Fibroblast of lung (primary cell): ENCODE measurements at places on chromosomes 1 and 21. TPM values are rescaled to one million over a fixed set of nuclear protein-coding genes. Genes with fewer than 3 reads are reported as not detected.
A peak's percentile ranks its signal among the peaks of the same experiment; 100 is the strongest.

Gene PRAMEF2
- not detected in 2 replicates for total RNA-seq

DNA sequence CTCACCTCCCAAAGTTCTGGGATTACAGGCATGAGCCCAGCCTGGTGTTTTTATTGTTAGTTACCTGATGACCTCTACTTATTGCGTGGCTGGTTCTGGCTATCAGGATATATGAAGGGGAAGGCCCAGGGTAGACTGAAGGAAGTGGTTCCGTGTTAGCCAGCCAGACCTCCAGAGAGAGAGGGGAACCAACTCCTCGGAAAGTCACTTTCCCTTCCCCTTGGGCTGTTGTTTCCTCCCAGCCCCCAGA, 2.5 kb upstream of the RCSD1 start:
- H3K36me3 ChIP-seq = no peaks in the 10 kb centered on the region
- peaks cover 2% of the 10 kb centered on the region for H3K4me1 ChIP-seq
- peaks cover 12% of the 10 kb centered on the region for H3K27me3 ChIP-seq
- no peak overlapping the region for H3K27ac ChIP-seq
- DNase-seq = no peak

GRCh38 chr1:244833734-244834542, 1.5 kb upstream of the COX20 start:
- peak overlapping the region; percentile 96 for H3K27ac ChIP-seq
- H3K36me3 ChIP-seq = peaks cover 4% of the 10 kb centered on the region
- peak; percentile 79 for DNase-seq
- peak overlapping the region; percentile 86 for H3K4me3 ChIP-seq

GRCh38 chr1:193014400-193014799, 44.8 kb downstream of the UCHL5 start:
- peak; percentile 30 for DNase-seq
- peaks cover 9% of the 10 kb centered on the region for H3K4me1 ChIP-seq
- no peak overlapping the region for H3K4me3 ChIP-seq
- H3K36me3 ChIP-seq = no peaks in the 10 kb centered on the region

DNA sequence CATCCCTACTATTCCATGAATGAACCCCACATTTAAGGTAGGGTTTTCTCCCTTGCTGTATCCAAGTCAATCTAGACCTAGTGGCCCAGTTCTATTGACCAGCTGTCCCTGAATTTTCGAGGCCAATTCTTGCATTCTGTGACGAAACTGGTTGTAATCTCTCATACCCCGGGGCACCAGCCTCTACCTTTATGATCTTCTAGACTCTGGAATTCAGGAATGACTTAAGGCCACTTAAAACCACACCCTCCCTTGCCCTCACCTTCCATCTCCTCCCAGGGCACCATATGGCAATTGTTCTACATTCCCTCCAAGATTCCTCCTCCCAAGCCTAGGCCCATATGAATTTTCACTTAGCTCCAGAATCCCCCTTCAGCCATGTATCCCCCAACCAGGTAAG, 48.9 kb downstream of the RHOU start:
- H3K27ac ChIP-seq = no peak overlapping the region
- H3K4me1 ChIP-seq = no peaks in the 10 kb centered on the region
- H3K4me3 ChIP-seq = no peak overlapping the region

Gene VPS13D
- 30.6 and 40.0 TPM in 2 replicates for total RNA-seq

DNA sequence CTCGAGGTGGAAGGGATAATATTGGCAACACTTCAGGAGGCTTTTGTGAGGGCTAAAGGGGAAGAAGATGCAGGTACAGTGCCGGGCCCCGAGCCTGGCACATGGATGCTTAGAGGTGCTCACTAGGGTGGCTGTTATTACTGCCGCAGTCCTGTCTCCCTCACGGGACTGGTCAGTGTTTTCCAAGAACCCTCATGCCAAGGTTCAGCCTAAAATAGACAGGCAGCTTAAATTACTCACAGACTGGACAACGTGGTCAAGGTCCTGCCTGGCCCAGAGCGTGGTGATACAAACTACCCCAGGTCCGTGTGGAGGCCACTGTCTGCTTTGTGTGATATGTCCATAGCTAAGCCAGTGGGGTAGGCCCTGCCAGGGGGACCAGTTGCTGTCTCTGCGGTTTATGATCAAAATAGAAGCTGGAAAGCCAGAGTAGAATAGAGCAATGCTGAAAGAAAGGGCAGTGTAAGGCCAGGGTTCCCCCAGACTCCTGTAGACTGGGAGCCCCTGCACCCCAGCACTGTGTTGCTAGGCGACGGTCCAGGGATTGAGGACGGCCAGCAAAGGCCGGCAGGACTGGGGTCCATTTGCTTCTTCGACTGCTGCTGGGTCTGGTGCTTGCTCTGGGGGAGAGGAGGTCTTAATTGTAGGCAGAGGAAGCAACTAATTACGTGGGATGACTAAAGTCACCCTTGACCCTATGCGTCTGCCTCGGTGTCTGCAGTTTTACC, 36.1 kb downstream of the ELAPOR1 start:
- DNase-seq = no peak
- peaks cover 2% of the 10 kb centered on the region for H3K4me1 ChIP-seq
- no peaks in the 10 kb centered on the region for H3K27me3 ChIP-seq
- H3K36me3 ChIP-seq = no peaks in the 10 kb centered on the region

- no peaks in the 10 kb centered on the region for H3K27me3 ChIP-seq
- H3K36me3 ChIP-seq = no peaks in the 10 kb centered on the region
- no peak overlapping the region for H3K4me3 ChIP-seq
- DNase-seq = no peak
Measured at GRCh38 chr1:37905727-37906126, 41.1 kb downstream of the INPP5B start.

DNA sequence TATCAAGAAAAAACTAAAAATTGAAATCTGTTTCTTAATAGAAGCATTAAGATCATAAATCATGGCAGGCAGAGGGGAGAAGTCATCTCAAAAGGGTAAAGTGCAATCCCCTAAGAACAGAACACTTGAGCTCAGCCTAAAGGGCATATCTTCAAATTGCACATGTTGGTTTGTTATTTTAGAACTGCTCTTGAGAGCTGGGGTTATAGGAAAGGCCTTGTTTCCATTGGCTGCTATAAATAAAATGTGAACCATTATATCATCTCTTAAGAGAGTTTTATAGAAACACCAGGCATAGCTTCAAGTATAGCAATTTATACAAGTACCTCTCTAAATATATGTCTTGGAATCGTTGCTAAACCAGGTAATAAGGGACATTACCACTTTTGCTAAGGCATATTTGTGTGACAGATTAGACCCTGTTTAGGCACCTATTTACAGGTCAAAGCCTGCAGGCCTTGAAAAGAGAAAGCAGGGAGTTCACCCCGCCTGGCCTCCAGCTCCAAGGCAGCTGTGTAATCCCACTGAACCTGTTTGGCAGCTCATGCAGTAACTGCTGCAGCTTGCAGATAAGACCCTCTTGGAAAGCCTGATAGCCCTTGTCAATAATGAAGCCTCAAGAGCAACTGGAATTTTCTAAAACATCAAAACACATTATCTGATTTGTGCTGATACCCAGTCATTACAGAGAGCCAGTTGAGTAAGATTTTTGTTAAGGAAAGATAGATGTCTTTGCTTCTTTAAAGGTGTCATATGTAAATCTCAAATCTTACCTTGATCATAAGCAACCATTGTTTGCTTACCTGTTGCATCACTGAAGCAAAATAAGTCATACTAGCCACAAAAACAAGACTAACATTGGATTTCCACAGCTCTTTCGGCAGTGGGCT, 24.2 kb upstream of the SYDE2 start:
- H3K4me1 ChIP-seq = no peaks in the 10 kb centered on the region
- H3K36me3 ChIP-seq = no peaks in the 10 kb centered on the region
- no peak overlapping the region for H3K4me3 ChIP-seq

GRCh38 chr1:183719289-183719688, 66.2 kb upstream of the APOBEC4 start:
- no peaks in the 10 kb centered on the region for H3K36me3 ChIP-seq
- H3K4me3 ChIP-seq = no peak overlapping the region
- no peak for DNase-seq
- H3K27me3 ChIP-seq = no peaks in the 10 kb centered on the region
